Forelimb muscle (tissue), 1 donor: ENCODE measurements at places on chromosomes 2 and 18. TPM values are rescaled to one million over a fixed set of nuclear protein-coding genes. Genes with fewer than 3 reads are reported as not detected.

Gene HOXD8
- 40.0 TPM for polyA plus RNA-seq

DNA sequence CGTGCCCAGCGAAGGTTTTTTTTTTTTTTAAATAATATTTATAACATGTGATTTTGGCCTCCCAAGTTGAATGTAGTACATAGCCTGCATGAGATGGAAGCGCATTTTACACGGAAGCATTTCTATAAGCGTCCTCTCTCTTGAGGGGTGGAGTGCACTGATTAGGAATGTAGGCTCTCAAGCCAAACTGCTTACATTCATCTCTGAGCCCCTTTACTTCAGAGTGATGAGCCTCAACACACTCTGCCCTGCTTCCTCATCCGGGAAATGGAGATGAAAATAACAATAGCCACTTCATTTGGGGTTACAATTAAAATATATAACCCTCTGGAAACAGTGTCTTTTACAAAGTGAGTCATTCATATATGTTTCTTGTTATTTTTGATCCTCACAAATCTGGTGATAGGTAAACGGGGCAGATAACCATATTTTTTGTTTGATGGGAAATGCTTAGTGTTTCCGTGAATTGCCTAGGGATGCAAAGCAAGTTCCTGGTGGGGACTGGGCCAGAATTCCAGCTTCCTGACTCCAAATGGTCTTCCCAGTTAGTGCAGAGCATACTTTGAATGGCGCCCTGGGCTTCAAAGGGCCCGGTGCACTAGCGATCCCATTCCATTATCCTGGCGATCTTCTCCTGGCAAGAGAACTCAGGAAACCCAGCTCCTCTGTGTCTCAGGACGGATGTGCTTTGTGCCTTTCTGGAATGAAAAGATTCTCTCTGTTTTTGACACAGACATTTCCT, 124.3 kb downstream of the PIEZO2 start:
- DNase-seq: no peak

DNA sequence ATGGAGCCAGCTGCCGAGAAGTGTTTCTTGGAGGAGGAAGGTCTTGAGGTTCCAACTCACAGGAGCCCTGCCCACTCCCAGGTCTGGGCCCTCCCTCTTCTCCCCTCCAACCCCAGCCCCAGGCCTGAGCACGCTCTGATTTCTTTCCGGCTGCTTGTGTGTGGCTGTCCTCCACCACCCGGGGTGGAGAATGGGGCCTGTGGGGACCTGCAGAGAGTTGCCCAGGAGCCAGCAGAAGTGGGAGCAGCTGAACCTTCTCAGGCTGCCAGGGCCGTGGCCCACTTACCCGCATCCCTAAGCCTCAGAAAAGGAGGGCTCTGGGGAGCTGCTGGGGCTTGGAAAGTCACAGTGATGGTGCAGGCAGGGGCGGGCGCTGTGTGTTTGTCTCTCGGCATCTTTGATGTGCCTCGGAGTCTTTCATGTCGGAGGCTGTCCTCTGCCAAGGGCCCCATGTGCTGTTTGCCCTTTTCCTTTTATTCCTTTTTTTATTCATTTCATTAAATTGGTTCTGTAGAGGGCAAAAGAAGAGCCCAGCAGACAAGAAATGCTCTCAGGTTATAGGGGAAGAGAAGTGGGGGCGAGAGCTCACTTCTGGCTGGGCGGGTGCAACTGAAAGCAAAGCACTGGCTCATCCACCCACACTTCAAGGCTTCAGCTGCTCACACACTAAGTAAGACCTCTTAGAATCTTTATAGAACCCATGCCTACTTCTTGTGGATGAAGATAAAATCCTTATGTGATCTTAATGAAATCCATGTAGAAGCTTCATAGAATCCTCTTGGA, 52.5 kb downstream of the SDC1 start:
- DNase-seq: no peak

- DNase-seq: no peak
Observed at GRCh38 chr18:39380866-39381265, 1815.3 kb upstream of the CELF4 start.

DNA sequence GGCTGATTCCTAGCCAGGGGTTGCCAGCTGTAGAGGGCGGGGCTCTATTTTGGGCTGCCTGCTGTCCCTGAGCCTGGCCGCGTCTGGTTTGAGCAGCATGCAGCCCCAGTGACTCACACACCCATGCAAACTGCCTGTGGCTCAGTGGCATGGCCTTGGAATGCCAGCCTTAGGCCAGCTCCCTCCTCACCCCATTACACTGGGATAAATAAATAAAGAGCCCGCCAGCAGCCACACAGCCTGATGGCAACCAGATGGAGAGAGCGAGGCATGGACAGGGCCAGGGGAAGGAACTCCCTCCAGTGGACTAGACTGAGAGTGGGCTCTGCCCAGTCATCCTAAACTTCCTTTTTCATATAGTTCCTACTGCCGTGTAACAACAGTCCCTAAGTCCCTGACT, 18.3 kb downstream of the NHEJ1 start:
- no peak for DNase-seq

Gene FOXI3
- 0.05 TPM for polyA plus RNA-seq

GRCh38 chr18:43590182-43590903, 313.1 kb upstream of the SYT4 start:
- DNase-seq: no peak

- DNase-seq: peak; percentile 49
Observed at GRCh38 chr2:98649135-98649991, 41.0 kb downstream of the UNC50 start.

Gene CELF4
- polyA plus RNA-seq: 1.1 TPM

GRCh38 chr18:45722899-45723298, 1.1 kb upstream of the SLC14A1 start:
- no peak for DNase-seq

Gene RAD51AP2
- polyA plus RNA-seq: 0.11 TPM

GRCh38 chr18:3340682-3341097, 78.8 kb downstream of the MYL12B start:
- no peak for DNase-seq

DNA sequence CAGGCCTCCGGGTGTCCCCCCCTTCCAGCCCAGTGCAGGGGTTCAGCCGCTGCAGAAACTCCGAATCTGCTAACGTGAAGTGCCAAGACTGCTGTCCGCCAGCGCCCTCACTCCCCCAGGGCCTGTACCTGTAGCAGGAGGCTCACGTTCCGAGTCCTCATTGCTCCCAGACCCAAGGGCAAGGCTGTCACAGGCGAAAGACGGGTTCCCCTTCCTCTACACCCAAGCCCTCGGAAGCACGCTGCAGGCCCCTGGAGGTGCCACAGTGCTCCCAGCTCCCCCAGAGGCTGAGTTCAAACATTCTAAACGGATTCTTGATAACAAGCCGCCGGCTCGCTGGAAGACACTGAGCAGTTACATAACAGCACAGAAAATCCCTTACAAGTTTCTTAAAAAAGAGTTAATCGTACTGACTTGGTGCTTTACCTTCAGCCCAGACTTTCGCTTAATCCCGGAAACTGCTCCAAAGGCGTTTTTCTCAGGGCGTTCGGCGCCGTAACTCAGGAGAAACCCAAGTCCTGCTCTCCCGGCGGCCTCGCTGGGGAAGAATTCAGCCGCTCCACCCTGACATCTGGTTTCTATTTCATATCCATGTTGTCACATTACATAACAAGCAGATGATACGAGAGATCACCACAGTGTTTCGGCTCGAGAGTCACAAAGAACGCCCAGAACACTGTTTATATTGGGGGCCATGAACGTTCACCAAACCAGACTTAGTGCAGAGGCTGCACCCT, 92.0 kb downstream of the HDAC4 start:
- no peak for DNase-seq

Gene DYSF
- polyA plus RNA-seq: 146 TPM

DNA sequence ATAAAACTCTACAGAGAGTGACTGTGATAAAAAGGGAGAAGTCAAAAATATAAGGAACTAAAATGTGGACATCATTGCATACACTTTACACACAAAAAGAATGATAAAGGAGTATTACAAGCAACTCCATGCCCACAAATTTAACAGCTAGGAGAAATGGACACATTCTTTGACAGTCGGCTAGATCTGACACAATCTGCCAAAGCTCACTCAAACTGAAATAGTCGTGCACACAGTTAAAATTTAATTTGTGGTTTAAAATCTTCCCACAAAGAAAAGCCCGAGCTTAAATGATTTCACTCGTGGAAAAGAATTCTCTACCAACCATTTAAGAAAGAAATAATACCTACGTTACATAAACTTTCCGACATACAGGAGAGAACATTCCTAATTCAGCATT, 132.4 kb downstream of the ZAP70 start:
- DNase-seq: no peak

GRCh38 chr2:18976168-18976961, 382.1 kb downstream of the OSR1 start:
- no peak for DNase-seq

GRCh38 chr2:134282629-134283400, 28.9 kb downstream of the MGAT5 start:
- no peak for DNase-seq

DNA sequence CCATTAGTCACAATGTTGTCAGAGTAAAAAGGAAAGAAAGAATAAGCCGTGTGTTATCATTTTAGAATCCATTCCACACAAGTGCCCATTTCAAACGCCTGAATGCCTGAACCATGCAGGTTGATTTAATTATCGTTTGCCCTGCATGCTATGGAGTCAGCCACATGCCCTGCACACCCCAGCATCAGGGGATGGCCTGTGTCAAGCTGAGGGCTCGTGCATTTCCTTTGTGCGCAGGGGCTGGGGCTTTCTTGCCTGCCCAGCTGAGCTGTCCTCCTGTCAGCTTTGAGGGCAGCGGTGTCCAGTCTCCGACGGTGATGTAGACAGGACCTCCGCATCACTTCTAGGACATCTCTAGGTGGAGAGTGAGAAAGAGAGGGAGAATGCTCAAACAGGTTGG, 200.4 kb downstream of the TSN start:
- DNase-seq: no peak

GRCh38 chr2:100246163-100247145, 75.8 kb downstream of the LONRF2 start:
- DNase-seq: no peak

- no peak for DNase-seq
Observed at GRCh38 chr2:160492401-160493226, 993 bp downstream of the RBMS1 start.

Gene UGT1A1
- polyA plus RNA-seq: 0.08 TPM

DNA sequence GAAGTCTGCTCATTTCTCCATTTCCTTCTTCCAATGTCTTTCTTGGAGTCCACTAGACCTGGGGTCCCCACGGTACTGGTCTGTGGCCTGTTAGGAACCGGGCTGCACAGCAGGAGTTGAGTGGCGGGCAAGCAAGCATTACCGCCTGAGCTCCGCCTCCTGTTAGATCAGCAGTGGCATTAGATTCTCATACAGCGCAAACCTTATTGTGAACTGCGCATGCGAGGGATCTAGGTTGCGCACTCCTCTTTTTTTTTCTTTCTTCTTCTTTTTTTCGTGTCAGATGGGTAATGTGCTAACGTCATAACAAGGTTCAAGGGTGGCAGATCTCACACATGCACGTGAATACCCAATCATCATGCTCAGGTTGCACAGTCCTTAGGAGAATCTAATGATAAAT, 53.1 kb upstream of the DLX2 start:
- DNase-seq: no peak

Gene OSR1
- 15.8 TPM for polyA plus RNA-seq

- DNase-seq: no peak
Observed at GRCh38 chr18:11990539-11990938, 9.2 kb downstream of the IMPA2 start.

Gene GALNT14
- 2.4 TPM for polyA plus RNA-seq

DNA sequence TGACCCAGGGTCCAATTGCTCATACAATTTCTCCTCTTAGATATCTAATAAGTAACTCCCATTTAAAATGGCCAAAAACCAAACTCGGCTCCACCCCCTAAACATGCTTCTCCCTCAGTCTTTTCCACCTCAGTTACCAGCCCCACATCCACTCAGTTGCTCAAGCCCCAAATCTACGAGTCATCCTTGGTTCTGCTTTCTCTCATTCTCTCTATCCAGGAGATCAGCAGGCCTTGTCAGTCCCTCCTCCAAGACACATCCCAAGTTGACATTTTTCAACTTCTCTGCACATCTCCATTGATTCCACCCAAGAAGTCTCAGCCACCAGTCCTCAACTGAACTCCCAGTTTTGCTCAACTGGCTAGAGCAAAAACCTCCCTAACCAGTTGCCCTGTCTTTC, 40.5 kb upstream of the RTN4 start:
- DNase-seq: no peak

DNA sequence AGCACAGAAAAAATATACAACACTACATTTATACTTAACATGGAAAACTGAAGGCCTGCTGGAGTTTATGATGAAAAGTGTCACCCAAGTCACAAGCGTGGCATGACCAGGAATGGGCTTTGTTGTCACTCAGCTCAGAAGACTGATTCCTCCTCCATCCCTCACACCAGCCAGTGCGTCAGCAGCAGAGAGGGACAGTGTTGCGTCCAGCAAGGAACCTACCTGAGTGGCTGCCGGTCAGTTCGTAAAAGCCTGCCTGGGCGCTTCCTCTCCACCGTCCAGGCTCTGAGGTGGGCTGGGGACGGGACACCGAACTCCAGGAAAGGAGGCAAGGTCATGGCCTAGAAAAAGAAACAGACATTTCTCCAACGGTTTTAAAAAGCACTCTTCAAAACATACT, 77.4 kb downstream of the USP40 start:
- no peak for DNase-seq

DNA sequence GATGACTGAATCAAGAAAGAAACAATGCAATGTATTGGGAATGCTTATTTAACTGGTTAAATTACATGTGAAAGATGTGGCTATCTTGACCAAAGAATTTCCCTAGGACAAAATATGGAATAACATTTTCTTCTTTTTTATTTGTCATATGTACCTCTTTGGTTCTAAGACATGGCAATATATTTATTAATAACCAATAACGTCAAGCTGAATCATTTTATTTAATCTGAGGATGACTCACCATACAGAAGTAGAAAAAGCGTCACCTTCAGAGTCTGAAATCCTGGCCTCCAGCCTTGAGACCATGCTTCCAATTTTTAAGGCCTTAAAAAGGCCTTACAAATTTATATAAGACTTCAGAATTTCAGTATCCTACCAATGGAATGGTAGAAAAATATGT, 1464.9 kb downstream of the SUCLG1 start:
- DNase-seq: no peak

- no peak for DNase-seq
Observed at GRCh38 chr2:107354175-107354574, 468.2 kb upstream of the ST6GAL2 start.
